NCI-H69 (cell line): ENCODE measurements at places on chromosomes 3 and 15.
A peak's percentile ranks its signal among the peaks of the same experiment; 100 is the strongest.

- no peak for DNase-seq
Observed at GRCh38 chr3:100915706-100916495, 77.3 kb downstream of the ABI3BP start.

- no peak for DNase-seq
Observed at GRCh38 chr3:170651260-170651845, 65.5 kb upstream of the SLC7A14 start.

- peak; percentile 13 for DNase-seq
Observed at GRCh38 chr3:174784206-174784934, 74.8 kb upstream of the NAALADL2 start.

- DNase-seq: no peak
Observed at GRCh38 chr3:108076564-108076963, 14.3 kb downstream of the CD47 start.

DNA sequence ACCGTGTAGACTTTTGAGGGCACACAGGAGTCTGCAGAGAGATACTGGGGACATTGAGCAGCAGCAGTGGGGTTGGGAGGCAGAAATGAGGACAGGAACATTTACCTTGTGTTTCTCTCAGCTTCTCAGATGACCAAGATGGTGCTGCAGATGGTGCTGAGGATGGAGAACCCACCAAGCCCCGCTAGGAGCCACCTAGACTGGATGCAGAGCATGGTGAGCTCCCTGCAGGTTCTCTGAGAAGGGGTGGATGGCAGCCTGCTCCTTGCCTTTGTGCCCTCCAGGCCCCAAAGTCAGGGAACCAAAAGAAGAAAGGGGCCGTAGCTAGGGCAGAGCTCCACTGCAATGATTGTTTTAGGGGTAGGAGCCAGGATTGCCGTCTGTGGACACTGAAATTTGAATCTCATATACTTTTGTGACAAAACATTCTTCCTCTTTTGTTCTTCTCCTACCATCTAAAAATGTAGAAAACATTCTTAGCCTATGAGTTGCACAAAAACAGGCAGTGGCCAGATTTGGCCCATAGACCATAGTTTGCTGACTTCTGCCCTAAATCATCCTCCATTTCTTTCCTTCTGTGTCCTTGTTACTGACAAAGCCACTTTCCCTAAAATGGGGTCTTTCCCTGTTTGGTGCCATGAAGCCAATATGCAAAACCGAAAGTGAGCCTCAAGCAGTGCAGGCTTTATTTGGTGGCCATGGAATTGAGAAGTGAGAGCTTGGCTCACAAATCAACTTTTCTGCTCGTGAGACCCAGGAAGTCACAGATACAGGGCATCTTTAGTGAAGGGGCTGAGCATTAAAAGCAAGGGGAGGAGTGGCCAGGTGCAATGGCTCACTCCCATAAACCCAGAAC is 11.9 kb upstream of the MUC20 start:
- no peak for DNase-seq

- no peak for DNase-seq
Observed at GRCh38 chr15:45454814-45455213, 67.7 kb downstream of the SLC30A4 start.

DNA sequence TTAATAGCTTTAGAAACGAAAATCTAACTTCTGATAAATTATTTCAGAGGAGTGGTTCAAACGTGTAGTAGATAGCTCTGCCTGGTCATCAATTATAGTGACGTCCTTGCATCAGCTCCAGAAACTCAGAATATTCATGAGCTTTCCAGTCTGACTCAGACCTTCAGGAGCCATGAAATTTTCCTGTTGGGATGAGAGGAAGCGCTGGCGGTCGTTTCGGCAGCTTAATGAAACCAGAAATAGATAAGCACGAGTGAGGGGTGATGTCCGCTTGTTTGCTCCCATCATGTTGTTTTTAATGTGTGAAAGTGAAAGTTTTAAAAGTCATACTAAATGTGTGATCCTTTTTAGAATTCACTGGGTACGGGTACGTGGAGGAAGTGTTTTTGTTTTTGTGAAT is 141.1 kb downstream of the PGPEP1L start:
- DNase-seq: no peak

GRCh38 chr3:123767009-123767372 is 117.1 kb downstream of the MYLK start:
- no peak for DNase-seq

DNA sequence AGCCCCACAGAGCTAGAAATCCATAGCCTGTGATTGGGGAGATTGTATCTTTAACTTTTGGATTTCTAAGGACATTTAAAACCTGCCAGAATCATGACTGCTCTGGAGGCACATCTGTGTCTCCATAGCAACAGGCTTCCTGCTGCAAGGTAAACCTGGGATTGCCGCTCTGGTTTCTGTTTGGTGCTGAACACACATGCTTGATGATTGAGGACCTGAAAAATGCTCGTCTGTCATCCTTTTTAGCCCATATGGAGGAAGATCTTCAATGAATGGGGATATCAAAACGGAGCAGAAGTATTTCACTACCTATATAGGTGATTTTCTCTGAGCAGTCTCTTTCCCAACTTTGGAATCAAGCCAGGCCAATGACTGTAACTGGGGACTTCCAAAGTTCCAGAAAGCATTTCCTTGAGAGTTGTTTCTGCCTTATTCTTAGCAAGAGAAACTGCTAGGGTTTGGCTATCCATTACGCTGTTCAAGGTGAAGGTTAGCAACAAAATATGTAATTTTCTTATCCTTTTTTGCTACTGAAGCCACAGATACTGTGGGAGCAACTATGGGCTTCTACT is 96.5 kb upstream of the TNIK start:
- peak; percentile 42 for DNase-seq

DNA sequence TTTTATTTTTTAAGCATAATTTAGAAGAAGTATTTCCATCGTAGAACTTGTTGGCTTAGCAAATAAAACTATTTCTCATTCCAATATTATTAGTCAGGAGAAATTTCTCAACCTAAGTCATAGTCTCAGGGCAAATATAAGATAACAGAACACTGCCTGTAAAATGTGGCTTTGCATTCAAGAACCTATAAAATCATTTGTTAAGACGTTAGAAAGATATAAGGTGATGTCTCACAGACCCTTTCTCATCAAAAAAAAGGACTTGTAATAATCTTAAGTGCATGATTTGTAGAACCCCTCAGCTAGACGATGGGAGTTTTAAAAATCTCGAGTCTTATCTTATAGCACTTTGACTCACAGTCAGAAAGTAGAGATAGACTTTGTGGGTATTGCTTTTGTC is 314.7 kb upstream of the CFAP20DC start:
- no peak for DNase-seq

GRCh38 chr3:69900331-69900730 is 99.2 kb upstream of the SAMMSON start:
- DNase-seq: no peak

- DNase-seq: no peak
Observed at GRCh38 chr3:112339134-112339533, 6.2 kb downstream of the CD200 start.

DNA sequence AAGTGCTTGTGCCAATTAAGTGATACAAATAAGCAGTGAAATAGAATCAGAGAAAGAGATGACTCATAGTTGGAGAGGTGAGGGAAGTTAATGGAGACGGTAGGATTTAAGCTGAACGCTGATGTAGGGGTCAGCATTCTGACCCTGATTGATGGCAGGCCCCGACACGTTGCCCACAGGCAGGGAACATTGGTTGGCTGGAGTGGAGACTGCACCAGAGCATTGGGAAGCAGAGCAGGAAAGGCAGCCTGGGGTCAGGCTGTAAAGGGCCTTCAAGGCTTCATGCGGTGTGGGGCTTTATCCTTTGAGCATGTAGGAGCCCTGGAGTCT is 68.6 kb downstream of the DCUN1D1 start:
- peak; percentile 70 for DNase-seq

DNA sequence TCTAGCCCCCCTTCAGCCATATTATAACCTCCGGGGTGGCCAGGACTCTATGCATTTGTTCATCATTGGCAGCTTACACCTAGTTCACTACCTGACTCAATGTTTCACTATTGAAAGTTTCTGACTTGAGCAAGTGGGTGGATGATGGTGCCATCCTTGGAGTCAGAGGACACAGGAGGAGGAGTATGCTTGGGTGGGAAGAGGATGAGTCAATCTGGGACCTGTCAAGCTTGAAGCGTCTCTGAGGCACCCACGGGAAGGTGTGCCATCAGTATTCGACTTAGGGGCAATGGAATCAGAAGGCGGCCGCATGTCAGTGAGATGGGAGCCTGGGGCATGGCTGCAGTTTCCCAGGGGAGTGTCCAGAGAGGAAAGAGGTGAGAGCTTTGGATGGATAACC is 133.3 kb downstream of the EPHB1 start:
- DNase-seq: no peak

GRCh38 chr3:60954048-60954447 is 297.2 kb downstream of the FHIT start:
- DNase-seq: peak; percentile 62

DNA sequence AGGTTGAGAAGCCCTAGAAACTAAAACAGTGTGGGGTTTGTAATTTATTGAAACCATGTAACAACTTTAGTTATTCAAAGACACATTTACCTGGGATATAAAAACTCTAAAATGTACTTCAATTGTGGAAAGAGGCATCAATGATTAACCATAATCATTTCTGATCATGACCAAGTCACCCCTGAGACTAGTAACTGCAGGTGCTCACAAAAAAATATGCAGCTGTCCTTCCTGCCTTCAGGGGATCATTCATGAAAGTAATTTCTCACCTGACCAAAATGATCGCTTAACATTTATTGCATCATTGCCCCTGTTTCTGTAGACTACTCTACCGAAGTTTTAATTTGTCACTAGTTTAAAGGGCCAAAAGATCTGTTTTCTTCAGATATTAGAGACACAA is 9.0 kb downstream of the ACP3 start:
- no peak for DNase-seq

DNA sequence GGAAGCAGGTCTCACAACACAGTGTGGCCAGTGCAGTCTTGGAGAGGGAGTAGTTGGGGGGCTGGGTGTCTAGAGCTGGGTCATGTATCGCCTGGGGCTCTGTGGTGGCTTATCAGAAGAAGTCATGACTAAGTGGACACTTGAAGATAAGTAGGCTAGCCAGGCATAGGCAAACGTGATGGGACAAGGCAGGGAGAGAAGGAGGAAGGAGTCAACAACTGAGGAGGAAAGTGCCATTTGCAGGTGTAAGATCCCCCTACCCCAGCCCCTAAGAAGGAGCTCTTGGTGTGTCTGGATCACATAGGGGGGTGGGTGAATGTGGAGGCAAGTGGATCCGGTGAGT is 352.3 kb downstream of the LRTM1 start:
- no peak for DNase-seq

- DNase-seq: peak; percentile 84
Observed at GRCh38 chr3:50272911-50273688, 4.2 kb downstream of the SEMA3B start.

- DNase-seq: peak; percentile 50
Observed at GRCh38 chr3:172717493-172718088, 6.7 kb upstream of the NCEH1 start.

- DNase-seq: peak; percentile 22
Observed at GRCh38 chr15:51619331-51620035, 3.1 kb downstream of the DMXL2 start.

GRCh38 chr3:101495552-101495951 is 17.5 kb downstream of the SENP7 start:
- DNase-seq: peak; percentile 19

DNA sequence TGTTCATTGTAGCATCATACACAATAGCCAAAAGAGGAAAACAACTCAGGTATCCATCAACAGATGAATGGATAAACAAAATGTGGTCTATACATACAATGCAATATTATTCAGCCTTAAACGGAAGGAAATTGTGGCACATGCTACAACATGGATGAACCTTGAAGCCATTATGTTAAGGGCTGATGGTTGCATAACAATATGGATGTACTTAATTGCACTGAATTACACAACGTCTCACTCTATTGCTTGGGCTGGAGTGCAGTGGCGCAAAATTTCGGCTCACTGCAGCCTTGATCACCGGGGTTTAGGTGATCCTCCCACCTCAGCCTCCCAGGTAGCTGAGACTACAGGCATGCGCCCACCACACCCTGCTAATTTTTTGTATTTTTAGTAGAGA is 7.0 kb upstream of the TMEM62 start:
- no peak for DNase-seq
